ENCODE measurements at places on chromosomes 2 and 18.

DNA sequence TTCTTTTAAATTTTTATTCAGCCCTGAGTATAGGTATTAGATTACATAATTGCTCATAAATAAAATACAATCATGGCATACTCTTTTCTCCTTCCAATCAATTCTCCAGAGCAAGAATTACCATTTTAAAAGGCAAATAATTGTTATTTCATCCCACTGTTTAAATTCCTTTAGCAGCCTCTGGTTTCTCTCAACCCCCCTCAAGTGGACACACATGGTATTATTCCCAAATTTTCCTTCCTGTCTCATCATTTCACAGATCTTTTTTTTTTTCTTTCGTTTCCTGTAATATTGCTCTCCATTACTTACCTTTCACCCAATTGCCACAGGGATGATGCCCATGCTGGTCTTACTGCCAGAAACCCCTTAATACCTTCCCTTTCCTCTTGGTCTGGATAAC is 385.2 kb downstream of the RIT2 start:
- no peak for DNase-seq

DNA sequence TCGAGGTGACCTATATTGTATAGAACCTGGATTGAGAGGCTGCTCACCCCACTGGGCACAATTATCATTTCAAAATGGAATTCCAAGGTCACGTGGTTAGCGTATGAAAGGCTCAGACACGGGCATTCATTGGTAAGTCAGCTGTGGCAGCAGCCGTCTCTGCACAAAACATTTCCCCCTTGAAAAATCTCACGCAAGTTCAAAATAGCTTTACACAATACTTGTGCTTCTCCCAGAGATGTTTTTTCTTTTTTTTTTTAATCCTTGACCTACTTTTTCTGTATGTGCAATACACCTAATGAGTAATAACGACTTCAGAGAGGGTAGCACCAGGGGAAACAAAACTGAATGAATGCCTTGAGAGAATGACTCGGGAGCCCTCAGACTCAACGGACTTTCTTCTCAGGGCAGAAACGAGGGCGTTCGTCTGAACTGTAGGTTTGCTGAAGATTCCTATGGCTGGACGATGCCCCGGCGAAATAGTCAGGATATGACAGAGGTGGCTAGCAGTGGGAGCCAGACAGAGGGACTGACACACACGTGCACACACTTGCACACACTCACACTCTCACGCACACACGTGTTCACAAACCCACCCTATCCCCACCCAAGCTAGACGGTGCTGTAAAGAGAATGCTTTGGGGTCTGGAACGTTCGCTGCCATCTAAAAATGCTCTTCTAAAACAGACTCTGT is 77.8 kb downstream of the PDCL3 start:
- DNase-seq, result no peak

GRCh38 chr18:79300413-79300812 is 95.3 kb upstream of the NFATC1 start:
- no peak for DNase-seq

GRCh38 chr2:161373942-161374341 is 42.2 kb upstream of the TBR1 start:
- DNase-seq, result no peak

- DNase-seq, result no peak
These were observed 42.3 kb downstream of the SLC4A1AP start for GRCh38 chr2:27705851-27706622.

GRCh38 chr2:135890835-135891234 is 14.6 kb upstream of the MCM6 start:
- DNase-seq, result peak; percentile 63

GRCh38 chr18:37565101-37565976 is at the start of gene CELF4:
TSS of gene CELF4 (minus strand) at chr18:37565798.
- peak; percentile 10 for DNase-seq

GRCh38 chr2:212423089-212423488 is 115.5 kb downstream of the ERBB4 start:
- DNase-seq, result no peak

- no peak for DNase-seq
These were observed 21.6 kb upstream of the SP3 start for GRCh38 chr2:173986805-173987204.

DNA sequence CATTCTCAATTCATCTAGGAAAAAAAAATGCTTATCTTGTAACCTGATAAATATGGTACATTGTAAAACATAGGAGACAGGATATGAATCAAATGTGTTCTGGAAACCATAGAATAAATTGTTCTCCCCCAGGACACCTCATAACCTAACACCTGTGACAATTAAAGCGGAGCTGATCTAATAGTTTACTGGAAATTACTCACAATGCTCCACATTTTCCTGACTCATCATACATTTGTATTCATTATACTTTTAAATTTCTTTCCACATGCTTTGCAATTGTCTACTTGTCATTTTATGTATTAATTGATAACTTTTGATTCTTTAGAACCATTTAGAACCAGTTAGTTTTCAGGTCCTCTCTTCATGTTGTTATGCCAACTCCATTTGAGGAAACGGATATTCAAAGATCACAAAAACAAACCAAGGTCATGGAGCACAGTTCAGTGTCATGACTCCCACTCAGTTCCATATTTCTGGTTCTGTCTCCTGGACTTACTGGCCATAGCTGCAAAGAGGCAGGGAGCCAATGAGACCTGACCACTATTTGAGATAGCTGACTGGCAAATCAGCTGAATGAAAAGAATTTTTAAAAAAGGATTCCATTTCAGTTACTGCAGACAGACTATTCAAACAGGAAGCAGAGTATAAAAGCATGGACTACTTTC is 128.5 kb downstream of the CALCRL start:
- no peak for DNase-seq

DNA sequence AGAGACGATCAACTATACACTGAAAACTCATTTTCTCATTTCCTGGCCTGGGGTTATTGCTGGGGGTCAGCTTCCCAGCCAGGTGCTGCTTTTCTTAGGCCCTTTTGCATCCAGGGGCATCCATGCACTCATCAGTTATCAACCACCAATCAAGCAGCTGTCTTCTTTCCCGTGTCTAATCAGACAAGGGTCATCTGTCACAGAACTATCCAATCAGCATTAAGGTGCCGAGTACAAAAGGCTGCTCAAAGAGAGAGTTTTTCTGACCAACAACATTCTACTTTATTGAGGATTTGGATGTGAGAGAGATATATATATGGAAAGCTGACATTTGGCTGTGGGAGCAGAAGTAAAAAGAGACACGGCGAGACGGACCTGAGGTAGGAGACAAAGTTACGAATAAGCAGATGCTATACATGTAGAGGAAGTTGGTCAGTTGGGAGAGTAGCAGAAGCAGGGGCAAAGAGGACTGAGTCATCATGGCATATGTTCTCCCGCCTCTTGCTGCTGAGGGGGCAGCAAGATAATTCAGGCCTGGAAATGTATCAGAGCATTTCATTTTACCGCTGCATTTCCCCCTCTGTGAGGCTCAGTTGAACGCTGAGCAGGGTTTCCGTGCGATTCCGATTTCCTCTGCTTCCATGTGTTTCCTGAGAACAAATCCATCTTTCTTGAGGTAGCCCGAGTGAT is 129.3 kb downstream of the NUP35 start:
- peak; percentile 3 for DNase-seq

DNA sequence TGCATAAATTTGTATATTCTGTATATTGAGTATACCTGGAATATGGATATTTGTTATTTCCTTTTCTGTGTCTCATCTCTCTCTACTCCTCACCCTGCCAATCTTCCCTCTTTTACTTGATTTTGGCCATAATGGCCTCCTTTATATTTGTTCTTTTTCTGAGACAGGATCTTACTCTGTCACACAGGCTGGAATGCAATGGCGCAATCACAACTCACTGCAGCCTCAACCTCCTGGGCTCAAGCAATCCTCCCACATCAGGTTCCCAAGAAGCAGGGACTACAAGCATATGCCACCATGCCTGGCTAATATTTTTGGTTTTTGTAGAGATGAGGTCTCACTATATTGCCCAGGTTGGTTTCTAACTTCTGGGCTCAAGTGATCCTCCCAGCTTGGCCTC is 30.5 kb downstream of the PREPL start:
- DNase-seq, result no peak

DNA sequence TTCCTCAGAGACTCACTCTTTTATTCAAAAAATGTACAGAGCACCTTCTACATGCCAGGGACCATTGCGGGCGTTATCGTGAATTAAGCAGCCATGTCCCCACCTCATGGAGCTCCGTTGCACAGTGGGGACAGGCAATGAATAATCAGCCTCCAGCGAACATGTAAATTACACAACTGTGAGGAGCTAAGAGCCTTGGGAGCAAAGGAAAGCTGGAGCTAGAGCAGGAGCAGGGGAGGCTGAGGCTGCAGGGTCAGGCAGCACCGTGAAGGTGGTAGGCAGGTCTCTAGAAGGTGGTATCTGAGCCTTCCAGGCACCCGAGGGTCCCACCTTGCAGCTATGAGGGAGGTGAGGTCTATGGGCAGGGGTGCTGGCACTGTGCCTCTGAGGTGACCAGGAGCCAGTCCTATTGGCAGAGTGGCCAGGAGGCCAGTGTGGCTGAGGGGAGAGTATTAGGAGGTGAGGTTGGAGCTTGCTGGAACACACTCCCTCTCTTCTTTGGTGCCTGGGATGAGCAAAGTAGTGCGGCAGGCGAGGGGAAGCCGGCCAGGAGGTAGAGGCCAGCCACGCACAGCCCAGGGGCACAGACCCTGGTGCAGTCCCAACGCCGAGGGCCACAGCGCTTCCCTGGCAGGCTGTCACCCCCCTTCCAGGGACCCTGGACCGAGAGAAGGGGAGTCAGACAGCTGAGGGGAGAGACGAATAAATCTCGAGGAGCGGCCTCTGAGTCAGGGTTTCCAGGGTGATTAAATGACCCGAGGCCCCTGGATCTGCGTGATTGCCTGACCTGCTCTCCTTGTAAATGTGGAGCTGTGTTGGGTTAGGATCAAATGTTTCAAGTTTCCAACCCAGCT is 167.3 kb downstream of the SEPTIN10 start:
- DNase-seq, result no peak

GRCh38 chr2:189601043-189601442 is 20.5 kb upstream of the SLC40A1 start:
- DNase-seq, result peak; percentile 39

GRCh38 chr2:153645599-153645998 is 167.0 kb upstream of the RPRM start:
- no peak for DNase-seq

DNA sequence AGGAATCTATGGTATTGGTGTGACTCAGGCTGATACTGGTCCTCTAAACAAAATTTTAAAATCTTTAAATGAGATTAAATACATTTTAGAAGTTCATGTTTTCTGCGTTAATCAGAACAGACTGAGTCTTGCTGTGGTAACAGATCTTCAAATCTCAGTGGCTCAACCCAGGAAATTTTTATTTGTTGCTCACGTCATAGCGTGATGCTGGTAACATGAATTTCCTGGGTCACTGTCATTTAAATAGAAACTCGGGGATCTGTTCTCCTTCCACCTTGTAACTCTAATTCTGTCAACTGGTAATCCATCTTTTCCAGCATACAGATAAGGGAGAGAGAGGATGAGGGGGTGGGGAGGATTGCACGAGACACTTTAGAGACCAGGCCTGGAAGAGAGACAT is 90.0 kb downstream of the CDC42EP3 start:
- DNase-seq, result no peak

DNA sequence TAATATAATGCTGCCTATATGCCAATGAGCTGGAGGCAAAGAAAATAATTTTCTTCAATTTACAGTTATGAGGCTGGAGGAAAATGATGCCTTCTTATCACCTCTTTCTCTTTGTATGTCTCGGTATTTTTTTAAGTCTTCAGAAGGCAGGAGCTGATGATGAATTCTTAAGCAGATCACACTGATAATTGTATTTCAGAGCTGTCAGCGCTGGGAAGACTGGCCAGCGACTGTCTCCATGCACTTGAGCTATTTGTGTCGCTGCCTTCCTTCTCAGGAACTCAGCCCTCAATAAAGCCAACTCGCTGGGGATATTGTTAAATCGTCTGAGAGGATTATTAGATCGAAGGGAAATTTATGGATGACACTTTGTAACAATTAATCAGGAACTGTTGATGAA is 40.3 kb downstream of the PTGR3 start:
- DNase-seq, result no peak

GRCh38 chr2:65016789-65017188 is 27.6 kb downstream of the SLC1A4 start:
- no peak for DNase-seq

GRCh38 chr2:207473049-207473930 is 56.5 kb upstream of the CREB1 start:
- DNase-seq, result peak; percentile 90
